ENCODE measurements at places on chromosomes 13 and 19.

DNA sequence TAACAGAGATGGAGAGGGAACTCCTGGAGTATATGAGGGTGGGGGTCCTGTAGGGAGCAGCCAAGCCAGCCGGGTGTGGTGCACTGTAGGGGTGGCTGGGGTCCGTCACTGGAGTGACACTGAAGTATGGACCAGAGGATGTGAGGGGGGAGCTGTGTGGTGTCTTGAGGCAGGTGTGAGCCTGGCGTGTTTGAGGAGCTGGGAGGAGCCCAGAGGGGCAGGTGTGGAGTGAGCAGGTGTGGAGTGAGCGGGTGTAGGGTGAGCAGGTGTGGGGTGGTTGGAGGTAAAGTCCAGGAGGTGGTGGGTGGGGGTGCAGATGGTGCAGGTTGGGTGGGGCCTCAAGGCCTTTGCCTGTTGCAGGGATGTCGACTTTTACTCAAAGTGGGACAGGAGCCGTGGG is 5.9 kb downstream of the B3GNT8 start:
- DNase-seq = no peak

DNA sequence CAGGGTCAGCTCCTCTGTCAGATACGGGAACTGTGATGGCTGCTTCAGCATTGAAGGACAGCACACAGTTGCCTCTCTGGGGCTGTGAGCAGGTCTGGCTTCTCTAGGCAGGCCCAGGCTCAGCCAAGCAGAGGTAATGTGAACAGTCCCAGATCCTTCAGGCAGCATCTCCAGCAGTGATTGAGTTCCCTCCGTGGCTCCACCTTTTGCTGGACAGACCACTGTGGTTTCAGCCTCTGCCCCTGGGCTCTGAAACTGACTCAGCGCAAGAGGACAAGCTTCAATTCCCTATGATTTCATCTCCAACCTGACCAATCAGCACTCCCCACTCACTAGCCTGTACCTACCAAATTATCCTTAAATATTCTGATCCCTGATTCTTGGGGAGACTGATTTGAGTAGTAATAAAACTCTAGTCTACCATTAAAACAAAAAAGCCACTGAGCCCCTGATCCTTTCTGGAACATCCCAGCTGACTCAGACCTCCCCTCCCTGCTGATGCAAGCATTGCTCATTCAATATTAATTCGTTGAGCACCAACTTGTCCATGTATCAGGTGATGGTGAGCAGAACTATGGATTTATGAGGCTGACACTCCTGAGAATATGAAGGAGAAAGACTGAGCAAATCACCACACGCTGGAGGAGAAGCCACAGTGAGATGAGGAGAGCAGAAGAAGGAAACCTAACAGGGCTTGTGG is 16.7 kb downstream of the GSX1 start:
- DNase-seq = no peak

DNA sequence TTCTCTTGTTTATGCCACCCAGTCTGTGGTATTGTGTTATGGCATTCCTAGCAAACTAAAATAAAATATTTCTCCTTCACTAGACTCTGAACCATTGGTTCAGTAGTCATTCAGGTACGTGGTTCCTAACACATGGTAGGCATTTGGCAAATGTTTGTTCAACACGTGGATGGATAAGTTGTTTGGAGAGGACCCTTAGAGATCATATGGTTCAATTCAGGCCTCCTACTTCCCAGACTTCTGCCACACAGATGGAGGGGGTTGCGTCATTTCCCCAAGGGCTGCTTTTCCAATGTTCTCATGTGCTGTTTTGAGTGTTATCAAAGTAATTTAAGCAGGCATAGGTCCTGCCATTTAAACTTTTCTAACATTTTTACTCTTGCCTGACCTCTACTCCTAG is 6.7 kb downstream of the CXCL17 start:
- DNase-seq = no peak

DNA sequence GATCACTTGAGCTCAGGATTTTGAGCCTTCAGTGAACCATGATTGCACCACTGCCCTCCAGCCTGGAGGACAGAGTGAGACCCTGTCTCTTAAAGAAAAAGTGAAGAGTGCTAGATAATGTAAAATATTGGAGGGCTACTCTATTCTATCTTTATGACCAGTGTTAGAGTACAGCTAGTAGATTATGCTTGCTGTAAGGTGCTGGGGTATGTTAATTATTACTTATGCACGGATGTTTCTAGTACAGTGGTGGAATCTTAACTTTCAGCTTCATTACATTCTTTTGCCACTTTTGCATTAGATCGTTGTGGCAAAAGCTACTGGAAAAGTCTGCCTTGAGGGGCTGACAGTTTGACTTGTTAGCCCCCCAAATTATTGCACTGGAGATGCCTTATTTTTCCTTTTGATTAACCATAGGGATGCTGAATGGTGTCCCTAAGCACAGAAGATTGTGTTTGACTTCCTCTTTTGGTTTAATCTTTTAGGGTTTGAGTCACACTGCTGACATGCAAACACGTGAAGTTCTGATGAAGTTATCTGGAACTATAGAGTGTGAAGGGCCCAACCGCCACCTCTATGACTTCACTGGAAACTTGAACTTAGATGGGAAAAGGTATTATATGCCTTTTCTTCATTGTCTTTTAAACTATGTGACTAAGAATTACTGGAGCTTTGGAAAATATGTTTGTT is 169.8 kb downstream of the ATP8A2 start:
- DNase-seq = no peak

GRCh38 chr19:400976-401865 is 7.7 kb downstream of the C2CD4C start:
- DNase-seq = no peak

DNA sequence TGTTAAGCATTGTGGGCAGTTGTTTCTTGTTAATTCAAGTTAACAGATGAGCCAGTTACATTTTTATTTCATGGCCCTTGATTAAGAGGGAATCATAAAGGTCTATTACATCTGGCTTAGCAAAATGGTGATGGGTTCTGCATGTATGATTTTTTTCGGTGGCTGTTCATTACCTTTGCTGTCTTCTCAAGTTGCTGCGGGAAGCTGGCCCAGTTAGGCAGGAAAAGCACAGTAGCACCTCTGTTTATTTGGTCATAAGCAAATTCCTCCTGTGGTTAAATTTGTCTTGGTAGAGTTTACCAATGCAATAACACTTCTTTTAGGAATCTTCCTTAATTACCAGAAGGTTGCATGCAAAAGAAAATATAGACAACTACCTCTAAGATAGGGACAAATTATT is 104.5 kb downstream of the FRY start:
- no peak for DNase-seq

GRCh38 chr19:51779181-51779580 is 15.8 kb upstream of the FPR3 start:
- DNase-seq = no peak

DNA sequence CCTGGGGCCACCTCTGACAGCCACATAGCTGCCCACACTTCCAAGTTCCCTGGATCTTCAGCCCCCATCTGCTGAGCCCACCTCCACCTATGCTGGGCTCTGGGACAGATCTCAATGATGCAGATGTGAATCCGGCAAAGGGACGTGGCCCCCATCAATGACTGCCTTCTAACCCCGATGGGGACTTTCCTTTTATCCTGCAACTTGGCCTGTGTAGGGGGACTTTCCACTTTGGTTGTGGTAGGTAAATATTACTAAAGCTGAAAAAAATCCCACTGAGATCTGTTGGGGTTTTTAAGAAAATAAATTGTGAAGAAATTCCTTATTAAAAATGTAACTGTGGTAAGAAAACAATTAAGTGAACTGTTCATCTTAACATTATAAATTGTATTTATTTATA is 20.8 kb upstream of the ASPDH start:
- no peak for DNase-seq

DNA sequence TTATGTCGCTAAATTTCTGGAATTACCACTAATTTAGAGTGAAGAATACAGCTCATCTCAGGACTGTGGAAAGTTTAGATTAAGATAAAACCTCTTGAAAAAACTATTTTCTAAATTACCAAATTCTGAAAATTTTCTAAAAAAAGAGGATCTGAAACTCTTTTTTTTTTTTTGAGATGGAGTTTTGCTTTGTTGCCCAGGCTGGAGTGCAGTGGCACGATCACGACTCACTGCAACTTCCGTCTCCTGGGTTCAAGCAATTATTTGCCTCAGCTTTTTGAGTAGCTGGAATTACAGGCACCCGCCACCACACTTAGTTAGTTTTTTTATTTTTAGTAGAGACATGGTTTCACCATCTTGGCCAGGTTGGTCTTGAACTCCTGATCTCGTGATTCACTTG is 16.6 kb upstream of the ZNF253 start:
- DNase-seq = no peak

DNA sequence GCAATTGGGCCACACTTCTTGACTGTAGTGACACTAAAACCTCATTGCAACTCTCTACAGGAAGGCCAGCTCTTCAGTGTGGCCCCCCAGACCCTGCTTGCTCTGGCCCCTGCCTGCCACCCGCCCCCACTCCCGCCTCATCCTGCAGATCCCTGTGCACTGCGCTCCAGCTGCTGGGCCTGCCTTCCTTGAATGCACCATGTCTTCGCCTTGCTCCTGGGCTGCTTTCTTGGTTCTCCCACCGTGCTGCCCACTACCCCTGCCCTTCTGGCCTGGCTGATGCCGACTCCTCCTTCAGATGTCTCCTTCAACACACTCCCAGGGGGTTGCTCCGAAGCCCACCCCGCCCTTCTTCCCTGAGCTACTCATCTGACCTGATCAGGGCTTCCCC is 98.2 kb downstream of the SIPA1L3 start:
- peak; percentile 50 for DNase-seq

DNA sequence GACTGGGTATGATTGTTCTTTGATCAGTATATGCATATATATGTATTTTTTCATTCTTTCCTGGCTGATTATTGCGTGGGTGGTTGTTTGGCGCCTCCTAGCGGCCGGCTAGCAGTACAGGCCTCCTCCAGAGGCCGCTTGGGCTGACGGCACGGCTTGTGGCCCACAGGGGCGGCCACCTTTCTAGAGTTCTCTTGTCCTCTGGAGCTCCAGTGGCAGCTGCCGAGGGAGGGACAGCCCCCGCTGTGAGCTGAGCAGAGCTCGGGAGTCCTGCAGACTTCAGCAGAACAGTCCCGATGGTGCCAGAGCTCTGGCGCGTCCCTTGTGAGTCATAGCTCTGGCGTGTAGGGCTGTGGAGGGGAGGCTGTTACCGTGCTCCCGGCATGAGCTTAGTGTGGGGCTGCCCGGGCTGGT is 22.5 kb upstream of the ZNF429 start:
- DNase-seq = no peak

DNA sequence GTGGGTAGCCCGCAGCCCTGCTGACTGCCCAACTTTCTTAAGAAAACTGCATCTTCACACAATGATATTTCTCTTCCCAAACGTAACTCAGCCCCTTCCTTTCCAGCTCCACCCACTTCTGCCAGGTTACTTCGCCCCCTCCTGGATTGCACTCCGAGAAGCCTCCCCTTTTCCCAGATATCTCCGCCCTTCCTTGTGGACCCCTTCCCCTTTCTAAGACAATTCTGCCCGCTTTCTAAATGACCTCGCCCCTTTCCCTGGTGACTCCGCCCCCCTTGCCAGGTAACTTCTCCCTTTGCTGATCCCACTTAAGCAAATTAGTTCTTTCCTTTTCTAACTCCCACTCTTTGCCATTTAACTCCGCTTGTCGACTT is 2.6 kb downstream of the VSIG10L start:
- no peak for DNase-seq

DNA sequence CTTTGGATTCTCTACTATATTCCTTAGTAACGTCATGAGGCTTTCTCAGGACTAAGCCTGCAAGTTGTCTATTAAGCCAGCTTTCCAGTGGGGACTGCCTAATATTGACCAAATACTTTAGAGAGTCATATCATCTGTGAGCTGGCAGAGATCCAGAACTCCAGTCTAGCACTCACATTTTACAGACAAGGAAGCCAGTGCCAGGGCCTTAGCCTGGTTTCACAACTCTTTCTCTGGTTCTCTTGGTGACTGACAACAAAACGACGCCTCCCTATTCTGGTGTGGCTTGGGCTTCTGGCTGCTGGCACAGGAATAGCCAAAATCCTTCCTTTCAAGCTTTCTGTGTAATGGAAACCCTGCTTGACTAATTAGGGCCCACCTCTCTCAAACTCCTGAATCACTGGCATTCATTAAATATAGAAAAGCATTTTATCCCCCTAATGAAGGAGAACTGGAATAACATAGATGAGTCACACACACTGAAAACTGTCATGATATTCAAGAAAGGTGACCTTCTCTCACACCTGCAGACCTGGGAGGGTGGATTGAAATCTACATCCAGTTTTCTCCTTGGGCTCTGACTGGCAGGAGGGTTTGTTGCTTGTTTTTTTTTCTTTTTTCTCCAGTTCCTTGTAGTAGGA is 75.2 kb upstream of the UBL3 start:
- DNase-seq = no peak

- no peak for DNase-seq
Observed at GRCh38 chr13:74761801-74762757, 627.9 kb upstream of the KLF12 start.

DNA sequence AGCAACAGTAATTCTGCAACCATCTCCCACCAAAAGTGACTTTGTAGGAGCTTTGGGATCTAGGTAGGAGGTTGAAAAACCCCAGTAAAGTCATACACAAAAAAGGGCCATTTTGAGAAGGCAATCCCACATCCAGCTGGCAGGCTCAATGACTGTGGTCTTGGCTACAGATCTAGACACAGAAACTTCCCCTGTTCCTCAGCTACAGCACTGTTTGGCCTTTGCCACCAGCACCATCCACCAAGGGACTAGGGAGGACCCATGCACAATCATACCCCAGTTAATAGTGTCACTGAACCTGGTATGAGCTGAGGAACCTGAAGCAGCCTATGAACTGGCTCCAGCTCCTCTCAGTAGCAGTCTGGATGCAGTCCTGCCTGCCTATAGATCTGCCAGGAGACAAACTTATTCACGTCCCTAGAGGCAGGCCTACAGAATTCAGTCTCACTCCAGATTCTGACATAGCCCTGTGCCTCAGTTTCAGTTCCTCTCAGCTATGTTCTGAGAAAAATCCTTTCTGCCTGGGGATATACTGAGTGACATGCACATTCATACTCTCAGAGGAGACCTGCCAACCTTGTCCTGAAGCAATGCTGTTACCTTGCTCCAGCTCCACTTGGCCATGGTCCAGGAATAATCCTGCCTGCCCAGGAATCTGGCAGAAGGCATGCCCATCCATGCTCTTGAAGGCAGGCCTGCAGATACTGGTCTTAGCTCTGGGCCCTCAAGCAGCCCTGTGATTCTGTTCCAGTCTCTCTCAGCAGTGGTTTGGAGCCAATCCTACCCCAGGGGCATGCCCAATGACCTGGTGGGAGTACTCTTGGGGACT is 2048.3 kb upstream of the PCDH20 start:
- no peak for DNase-seq

Data from C1 segment of cervical spinal cord (tissue), 14 donors.